ENCODE measurements at places on chromosomes 16 and 17.

DNA sequence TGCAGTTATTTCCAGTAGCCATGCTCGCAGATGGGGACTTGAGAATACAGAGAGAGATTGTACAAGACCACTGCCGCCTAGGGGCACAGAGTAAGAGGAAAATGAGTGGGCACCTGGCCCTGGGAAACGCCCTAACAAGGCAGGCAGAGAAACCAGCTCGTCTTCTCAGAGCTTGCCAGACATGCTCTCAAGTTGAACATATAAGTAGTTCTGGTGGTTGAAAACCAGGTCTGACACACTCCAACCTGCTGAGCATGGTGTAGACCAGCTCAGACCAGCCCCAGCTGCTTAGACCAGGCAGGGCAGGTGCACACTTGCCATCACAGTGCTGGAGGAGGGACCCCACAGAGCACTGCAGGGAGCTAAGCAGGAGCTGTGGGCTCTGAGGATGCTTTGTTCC lies 250.5 kb downstream of the CPPED1 start:
- DNase-seq = no peak

- no peak for DNase-seq
These were observed 2.8 kb downstream of the IRX3 start for GRCh38 chr16:54283725-54284318.

GRCh38 chr16:74296104-74296431 lies 546 bp upstream of the PSMD7 start:
- DNase-seq = no peak

DNA sequence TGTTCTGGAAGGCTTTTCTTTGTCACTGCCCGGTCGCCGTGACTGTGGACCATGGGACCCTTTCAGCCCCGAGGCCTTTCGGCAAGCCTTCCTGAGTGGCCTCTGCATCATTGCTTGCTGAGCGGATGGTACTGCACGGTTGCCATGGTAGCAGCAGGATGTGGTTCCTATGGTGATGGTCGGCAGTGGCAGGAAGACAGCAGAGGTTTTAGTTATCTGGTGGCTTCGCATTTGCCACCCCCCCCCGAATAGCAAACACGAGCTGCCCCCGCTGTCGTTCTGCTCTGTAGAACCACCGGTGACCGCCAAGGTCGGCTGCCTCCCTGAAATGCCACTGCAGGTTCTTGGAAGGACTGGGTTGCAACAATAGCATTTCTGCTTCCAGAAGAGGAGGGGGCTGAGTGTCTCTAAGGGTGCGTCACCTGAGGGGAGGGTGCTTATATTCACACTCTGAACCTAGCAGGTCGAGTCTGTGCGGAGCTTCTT lies 76.6 kb downstream of the CMIP start:
- no peak for DNase-seq

GRCh38 chr16:2980227-2981176 lies at the start of gene PKMYT1:
TSS of gene PKMYT1 (minus strand) at chr16:2980446. CDS start at chr16:2979657, 789 bp downstream.
- peak; percentile 79 for DNase-seq

DNA sequence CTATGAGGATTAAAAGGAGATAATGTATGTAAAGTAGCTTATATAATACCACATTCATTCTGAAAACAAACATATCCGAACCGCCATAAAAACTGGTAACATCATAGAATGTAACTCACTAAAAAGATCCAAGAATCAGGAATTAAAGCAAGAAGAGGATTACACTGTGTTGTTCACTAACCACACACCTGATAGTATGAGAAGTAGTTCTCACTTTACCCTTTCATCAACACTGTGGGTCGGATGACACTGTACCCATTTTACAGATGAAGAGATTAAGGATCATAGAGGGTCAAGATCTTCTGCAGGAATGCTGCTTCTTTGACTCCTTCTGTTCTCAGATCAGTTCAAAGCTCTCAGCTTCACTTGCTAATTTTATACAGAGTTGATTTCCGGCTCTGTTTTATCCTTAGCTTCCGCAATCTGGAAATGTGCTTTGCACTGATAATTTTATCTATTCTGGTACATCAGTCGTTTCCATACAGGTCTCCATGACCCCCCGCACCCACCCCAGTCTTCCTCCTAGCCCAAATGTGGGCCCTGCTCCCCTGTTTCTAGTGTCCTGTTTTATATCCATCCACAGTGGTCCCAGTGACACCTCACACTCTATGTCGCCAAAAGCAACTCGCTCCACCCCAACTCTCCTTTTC lies 288.6 kb upstream of the CCL2 start:
- DNase-seq = no peak

- DNase-seq = no peak
These were observed 14.5 kb downstream of the GRB2 start for GRCh38 chr17:75390982-75391381.

DNA sequence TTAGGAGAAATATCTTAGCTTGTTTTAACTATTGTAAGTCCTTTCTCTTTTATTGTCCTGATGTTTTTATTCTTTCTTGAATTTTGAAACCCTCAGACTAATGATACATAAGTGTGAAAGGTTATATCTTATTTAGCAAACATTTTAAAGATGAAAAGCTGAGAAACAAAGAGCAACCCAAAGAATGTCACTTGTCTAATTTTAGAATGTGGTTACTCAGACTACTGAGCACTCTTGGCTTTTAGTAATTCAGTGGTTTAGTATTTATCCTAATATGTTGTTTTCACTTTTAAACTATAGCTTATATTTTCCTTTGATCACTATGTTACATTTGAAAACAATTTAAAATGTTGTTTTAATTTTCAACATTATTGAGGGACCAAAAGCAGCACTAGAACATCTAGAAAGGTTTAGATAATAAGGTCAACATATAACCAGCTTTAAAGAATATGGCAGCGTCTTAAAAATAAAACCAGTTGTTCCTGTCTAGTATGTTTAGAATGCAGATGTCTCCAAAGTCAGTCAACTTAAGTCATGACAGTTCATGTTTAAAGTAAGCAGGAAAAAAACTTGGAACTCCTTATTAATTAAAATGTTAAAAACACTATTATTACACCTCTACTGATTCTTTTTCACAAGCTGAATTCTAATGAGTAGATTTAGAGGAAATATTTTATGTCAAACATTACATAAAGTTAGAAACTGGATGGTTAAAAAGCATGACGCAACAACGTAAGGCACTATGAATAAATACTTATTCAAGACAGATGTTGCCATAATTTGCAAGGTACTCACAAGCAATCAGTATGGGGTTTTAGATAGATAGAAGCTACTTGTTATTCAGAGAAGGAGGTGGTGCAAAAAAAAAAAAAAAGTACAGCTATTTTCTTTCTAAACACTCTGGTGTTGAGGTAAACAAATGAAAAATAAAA lies 2.4 kb downstream of the MBTD1 start:
- peak; percentile 24 for DNase-seq

DNA sequence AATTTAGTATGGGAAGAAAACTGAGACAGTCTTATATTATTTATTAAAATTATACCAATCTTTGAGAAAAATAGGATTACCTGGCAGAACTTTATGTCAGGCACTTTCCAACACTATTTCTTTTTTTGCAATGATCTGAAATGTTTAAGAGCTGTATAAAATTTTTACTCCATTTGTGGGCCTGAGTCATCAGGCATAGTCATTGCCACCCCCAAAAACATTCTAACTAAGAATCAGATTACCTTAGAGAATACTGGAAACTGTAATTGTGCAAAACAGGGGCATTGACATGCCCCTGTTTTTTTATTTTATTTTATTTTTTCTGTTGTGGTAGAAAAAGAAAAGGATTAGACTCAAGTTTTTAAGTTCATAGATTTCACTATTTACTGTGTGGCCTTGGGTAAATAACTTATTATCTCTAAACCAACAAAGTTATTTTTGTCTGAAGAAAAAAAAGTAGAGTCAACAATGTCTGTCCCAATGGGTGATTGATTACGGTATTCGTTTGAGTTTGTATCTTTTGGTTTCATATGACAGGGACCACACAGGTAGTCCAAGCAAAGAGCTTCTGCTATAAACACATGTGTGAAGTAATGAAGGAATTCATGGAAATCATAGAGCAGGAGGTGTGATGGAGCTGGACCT lies 24.6 kb downstream of the VAT1L start:
- no peak for DNase-seq

DNA sequence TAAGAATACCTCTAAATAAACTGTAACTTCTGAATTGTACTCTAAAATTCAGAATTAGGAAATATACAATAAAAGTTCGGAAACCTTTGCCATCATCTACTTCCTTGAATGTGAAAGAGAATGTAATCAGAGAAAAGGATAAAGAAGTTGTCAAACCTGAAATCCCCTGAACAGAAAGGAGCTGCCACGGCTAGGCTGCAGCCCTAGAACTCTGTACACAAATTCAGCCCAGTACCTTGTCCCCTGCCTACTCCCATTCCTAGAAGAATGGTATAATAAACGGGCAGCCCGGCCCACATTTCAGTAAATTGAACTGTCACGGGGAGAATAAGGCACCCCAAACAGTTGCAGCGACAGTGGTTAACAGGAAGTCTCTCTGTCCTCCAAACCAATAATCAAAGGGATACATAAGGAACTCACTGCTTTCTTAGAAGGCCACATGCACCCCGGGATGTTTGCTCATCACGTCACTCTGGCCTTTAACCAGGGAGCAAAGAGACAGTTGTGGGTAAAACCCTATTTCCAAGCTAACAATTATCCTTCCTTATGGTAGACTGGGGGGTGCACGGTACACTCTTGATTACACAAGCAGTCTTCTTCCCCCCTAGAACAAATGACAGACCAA lies 24.3 kb upstream of the RFFL start:
- no peak for DNase-seq

DNA sequence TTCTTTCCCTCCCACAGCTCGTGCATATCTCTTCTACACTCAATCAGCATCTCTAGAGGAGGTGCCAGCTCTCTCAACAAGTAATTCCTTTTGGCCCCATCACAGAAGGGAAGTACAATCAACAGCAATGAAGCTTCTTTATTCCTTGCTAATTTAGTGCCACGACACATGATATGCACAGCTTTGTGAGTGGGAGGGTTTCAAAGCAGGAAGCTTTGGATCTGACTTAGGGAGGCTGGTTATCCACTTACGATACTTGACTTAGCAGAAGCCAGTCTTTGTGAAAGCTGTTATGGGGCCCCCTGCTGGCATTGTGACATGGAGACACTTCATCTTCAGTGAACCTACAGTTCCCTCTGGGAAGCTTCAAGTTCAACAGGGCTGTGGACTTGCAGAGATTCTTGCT lies 81.0 kb downstream of the TMEM100 start:
- peak; percentile 81 for DNase-seq

- DNase-seq = no peak
These were observed 307.1 kb downstream of the TMEM114 start for GRCh38 chr16:8283195-8283594.

DNA sequence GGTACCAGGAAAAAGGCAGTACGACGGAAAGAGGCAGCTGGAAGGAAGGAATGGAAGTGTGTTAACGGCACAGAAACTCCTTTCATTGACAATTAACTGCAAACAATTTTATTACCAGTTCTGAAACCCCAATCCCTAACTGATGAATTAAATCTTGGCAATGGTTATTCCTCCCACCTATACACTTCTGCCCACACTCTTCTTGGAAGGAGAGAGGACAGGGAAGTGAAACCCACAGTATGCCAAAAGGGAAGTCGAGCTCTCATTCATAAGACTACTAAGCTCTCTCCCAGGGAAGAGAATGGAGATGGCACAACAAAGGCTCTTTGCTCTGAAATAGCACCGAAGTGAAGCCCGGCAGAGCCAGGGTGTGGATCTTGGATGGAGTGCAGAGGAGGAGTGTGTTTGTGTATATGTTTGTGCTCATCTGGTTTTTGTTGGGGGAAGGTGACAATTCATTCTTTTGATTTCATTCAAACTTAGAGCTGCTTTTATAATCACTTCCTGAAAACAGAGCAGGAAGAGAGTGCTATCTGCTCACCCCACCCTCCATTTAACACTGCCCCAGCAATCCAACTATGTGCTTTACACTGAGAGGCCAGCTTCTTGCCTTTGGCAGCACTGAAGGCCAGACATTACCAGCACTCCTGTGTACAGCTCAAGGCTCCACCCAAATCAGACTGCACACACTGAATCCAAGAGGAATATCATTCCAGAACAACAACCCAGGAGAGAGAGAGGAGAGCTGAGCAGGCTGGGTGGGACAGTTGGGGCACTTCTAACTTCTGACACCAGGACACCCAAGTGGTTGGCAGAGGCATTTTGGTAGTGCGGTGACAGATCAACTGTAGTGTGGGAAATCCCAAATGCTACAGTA lies 68.7 kb downstream of the HIC1 start:
- DNase-seq = peak; percentile 50

DNA sequence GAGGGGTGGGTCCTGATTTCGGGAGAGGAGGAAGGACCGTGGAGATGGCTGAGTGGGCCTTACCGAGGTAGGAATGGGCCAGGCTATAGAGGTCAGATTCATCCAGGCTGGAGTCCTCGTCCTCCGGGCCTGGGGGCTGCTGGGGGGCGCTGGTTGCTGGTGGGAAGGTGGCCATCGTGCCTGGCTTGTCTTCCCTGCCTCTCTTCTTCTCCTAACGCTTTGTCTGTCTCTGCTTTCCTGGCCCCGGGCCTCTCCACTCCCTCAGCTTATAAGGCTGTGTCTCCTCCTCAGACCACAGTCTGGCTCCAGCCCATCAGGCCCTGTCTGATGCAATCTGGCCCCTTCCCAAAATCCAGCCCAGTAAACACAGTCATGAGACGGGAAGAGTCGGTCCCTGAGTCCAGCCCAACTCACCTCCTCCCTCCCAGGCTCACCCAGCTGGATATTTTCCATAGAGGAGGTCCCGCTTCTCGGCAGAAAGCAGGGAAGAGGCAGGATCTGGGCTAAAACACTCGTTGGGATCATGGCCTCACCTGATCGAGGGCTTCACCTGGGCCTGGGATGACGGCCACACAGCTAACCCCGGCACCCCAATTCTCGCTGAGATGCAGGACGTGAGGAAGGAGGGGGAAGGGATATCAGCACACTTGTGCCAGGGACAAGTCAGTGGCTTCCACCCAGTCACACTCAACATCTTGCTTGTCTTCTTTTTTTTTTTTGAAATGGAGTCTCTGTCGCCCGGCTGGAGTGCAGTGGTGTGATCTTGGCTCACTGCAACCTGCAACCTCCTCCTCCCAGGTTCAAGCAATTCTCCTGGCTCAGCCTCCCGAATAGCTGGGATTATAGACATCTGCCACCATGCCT lies at the start of gene NUPR1:
TSS of gene NUPR1 (minus strand) at position 242 of the 864 bp plus-strand sequence. CDS start at position 175, 67 bp downstream.
- peak; percentile 73 for DNase-seq

- DNase-seq = no peak
These were observed 83.0 kb downstream of the WWP2 start for GRCh38 chr16:69845181-69845580.

DNA sequence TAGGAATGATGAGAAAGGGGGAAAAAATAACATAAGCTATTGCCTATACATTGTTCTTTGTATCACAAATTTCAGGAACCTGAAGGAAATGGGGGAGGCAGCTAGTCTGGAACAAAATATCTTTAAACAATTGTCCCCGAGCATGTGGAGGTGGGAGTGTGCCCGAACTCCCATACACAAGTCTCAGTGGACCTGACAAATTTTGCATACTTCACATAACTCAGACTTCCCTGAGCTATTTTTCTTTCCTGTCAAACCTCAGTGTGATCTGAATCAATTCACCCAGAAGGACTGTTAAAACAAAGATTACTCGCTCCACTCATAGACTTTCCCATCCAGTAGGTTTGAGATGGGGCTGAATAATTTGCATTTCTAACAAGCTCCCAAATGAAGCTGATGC lies 1.6 kb upstream of the XPO6 start:
- DNase-seq = no peak

GRCh38 chr17:82967268-82968032 lies 112.0 kb upstream of the METRNL start:
- no peak for DNase-seq

GRCh38 chr16:66366433-66367299 lies at the start of gene CDH5:
TSS of gene CDH5 (plus strand) at chr16:66366691. CDS start at chr16:66379338, 12,647 bp downstream.
- DNase-seq = no peak

GRCh38 chr16:73355981-73356380 lies 308.1 kb upstream of the ZFHX3 start:
- no peak for DNase-seq

- no peak for DNase-seq
These were observed 370.3 kb downstream of the SOX9 start for GRCh38 chr17:72491102-72491501.
